ENCODE measurements at places on chromosomes 5 and 9.

DNA sequence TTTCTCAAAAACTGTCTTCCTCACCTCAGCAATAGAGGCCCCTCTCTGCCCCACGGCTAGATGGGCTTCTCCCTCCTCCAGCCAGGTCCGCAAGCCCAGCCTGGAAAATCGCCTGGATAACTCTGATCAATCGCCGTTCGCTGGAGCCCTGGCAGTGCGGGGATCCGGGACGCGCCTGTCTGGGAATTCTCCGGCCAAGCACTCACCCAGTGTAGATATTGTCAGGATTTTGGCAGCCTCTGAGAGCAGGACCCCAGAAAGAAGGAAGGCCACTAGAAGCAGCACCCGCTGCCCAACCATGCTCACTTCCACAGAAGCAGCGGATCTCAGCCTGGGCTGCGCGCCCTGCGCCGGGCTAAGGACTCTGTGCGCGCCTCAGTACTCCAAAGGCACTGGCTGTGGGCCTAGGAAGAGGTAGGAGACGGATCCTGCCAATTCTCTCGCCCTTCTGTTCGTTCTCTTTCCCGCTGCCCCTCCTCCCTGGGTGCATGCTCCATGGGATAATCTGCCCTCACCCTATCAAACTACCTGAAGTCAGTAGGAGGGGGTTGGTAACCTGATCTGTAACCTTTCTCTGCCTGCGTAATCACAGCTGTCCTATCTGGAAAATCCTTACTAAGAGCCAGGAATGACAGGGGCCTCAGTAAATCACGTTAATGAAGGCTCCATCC is at the start of gene UGT3A1:
UGT3A1 (minus strand) TSS at position 450 of the 671 bp plus-strand sequence; CDS start at position 300, 150 bp downstream.
- DNase-seq, result peak; percentile 49

GRCh38 chr5:158895588-158895987 is 204.1 kb downstream of the EBF1 start:
- no peak for DNase-seq

- DNase-seq, result no peak
Observed at GRCh38 chr9:88816141-88816540, 175.1 kb upstream of the S1PR3 start.

- no peak for DNase-seq
Observed at GRCh38 chr5:172140866-172141265, 47.2 kb downstream of the STK10 start.

GRCh38 chr5:107919361-107919760 is 248.6 kb upstream of the EFNA5 start:
- no peak for DNase-seq

DNA sequence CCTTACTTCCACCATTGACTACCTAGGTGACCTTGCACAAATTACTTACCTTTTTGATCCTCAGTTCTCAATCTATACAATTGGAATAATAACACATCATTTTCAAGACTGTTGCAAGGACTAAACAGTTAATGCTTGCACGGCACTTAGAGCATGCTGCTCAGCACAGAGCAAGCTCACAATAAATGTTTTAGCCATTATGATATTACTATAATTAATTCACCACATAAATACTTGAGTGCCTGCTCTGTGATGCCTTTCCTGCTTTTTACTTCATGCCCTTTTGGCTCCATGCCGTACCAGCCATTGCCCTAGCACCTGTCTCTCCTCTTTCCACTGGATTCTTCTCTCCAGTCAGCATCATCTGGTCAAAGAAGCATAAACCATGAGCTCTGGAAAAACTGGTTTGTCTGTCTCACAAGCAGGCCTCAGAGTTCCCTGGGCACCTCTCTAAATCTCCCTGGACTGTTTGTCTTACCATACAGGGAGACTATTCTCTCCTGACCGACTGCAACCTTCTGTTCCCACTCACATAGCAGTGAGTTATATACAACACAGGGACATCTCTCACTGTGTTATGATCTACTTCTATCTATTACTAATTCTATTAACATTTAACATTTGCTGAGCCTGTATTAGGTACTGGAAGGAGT is 260.4 kb upstream of the ADRA1B start:
- no peak for DNase-seq

Measured in NCI-H187 treated with DMSO at 0.1 percent for 48 hours (cell line).